Right hindlimb (tissue), 1 donor: ENCODE measurements at places on chromosomes 11 and 22.

DNA sequence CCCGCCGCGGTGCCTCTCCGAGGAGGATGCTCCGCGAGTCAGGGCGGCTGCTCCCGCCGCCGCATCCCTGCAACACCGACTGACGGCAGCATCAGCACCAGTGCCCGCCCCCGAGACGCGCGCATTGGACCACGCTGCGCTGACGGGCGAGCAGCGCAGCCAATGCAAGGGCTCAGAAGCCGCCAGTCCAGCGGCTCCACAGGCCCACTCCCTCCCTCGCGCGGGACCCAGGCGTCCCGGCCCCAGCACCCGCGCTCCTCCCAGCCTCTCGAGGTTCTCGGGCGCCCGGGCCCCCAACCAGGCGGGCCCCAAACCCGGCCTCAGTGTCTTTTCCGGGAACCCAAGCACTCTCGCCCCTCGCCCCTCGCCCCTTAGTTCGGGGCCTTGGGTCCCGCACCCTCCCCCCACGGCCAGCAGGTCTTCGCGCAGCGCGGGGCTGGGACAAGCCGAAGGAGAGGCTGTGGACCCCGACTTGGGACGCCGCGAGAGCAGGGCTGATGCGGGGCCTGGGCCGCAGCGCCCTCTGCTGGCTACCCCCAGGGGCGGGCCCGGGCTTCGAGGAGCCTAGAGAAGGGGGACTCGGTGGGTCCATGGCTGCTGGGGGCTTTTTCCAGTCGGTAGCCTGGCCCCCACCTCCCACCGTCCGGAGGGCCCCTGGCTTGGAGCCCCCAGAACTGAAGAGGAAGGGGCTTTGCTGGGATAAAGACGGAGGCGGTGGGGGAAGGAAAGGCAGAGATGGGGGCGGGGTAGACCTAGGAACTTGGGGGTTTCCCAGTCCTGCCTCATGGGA is at the start of gene NRXN2:
NRXN2 (minus strand) TSS at position 81 of the 790 bp plus-strand sequence. CDS start 9,498 bp downstream, outside the sequence.
- DNase-seq: peak; percentile 88

DNA sequence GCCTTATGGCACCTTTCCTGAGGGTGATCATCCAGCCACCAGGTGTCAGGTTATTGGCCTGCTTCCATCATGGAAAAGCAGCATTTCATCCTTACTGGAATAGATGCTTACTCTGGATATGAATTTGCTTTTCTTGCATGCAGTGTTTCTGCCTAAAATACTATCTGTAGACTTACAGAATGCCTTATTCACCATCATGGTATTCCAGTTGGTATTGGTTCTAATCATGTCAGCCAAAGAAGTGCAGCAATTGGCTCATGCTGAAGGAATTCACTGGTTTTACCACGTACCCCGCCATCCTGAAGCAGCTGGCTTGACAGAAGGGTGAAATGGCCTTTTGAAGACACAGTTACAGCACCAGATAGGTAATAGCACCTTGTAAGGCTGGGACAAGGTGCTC is 194.2 kb downstream of the AASDHPPT start:
- no peak for DNase-seq

GRCh38 chr11:71309181-71309580 is 56.8 kb upstream of the SHANK2 start:
- DNase-seq: no peak

DNA sequence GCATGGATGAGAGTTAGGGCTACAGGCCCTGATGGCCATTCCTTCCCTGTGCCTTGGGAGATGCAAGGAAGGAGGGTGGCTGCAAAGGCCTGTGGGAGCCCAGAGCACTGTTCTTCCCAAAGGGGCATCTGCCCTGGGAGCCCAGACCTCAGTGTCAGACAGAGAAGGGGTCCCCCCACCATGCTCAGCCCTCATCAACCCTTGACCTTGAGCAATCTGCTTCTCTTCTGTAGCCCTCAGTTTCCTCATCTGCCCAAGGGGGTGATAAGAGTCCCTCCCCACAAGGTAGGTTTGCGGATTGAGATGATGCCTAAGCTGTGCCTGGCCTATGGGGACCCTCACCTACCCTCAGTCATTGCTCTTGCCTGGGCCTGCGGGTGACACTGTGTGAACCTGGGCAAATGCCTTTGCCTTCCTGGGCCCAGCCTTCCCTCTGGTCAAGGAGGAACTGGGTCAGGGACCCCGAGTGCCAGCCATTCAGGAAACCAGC is 47.5 kb downstream of the IGLL5 start:
- DNase-seq: no peak

GRCh38 chr11:563812-564578 is 3.2 kb downstream of the RASSF7 start:
- DNase-seq: no peak

- DNase-seq: no peak
Measured at GRCh38 chr11:120529911-120530310, 18.4 kb downstream of the GRIK4 start.

- no peak for DNase-seq
Measured at GRCh38 chr11:35335226-35335625, 84.1 kb downstream of the SLC1A2 start.

DNA sequence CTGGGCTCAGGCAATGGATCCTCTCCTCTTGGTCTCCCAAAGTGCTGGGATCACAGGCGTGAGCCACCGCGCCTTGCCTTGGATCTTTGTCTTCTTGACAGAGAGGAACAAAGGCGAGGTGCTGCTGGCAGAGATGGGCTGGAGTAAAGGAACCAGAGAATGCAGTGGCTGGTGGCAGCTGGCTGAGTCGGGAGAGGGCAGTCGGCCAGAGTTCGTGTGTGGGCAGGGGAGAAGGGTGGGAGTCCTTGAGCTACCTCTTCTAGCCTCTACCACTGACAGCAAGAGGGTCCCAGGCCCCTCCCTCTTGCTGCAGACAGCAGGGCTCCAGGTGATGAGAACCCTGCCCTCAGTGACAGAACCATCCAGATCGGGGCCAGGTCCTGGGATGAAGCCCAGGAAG is 86.2 kb upstream of the LINC01488 start:
- DNase-seq: peak; percentile 34

- DNase-seq: no peak
Measured at GRCh38 chr22:47019012-47019790, 256.8 kb downstream of the TBC1D22A start.

DNA sequence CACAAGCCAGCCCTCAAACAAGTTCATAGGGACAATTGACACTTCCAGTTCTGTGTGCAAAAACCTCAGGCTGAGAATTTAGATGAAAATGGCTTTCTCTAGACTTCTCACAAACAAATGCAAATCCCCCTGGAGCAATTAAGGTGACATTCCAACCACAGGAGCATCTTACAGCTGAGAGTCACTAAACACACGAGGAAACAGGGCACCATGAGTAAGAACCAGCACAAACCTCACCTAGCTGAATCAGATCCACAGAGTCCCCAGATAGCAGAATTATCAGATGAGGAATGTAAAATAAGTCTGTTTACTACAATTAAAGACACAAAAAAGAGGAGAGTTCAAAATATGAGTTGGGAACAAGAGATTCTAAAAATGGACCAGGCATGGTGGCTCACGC is 51.5 kb downstream of the RTL6 start:
- DNase-seq: no peak

GRCh38 chr22:38148245-38148644 is 33.4 kb downstream of the PLA2G6 start:
- no peak for DNase-seq

DNA sequence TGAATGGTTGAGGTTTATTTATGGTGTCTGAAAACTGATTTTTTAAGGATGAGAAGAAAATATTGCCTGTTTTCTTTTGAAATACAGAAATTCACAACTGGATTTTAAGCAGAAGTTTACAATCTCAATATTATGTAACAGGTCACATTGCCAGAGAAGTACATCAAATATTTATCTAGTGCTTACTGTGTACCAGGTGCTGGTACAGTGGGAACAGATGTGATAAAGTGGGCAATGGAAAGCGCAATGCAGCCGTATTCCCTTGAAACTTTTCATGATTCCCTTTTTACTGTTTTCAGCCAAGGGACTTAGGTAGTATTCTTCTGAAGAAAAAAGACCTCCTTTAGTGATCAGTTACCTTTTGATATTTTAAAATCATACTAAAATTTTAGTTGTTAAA is 49.6 kb downstream of the TTC17 start:
- no peak for DNase-seq

GRCh38 chr22:49663311-49663711 is 164.4 kb downstream of the BRD1 start:
- DNase-seq: no peak

- DNase-seq: no peak
Measured at GRCh38 chr11:4713241-4713640, 8.7 kb downstream of the MMP26 start.

GRCh38 chr11:10728154-10728553 is 22.9 kb upstream of the CTR9 start:
- DNase-seq: no peak

DNA sequence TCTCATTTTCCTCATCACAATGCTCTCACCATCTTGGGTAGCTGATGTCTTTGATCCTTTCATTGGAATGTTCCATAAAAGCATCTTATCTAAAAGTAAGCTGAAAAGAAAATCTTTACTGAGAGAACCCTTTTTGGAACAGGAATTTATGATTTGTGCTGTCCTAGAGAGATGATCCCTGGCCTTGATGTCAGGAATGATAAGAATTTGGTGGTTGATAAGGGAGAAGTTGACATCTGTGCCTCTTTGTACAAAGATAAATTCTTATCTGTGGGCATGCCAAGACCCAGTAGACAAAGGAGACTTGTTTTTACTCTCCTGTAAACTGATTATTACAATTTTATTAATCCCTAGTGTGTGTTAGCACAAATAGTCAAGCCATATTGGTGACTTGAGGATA is 36.9 kb downstream of the NAALAD2 start:
- no peak for DNase-seq

DNA sequence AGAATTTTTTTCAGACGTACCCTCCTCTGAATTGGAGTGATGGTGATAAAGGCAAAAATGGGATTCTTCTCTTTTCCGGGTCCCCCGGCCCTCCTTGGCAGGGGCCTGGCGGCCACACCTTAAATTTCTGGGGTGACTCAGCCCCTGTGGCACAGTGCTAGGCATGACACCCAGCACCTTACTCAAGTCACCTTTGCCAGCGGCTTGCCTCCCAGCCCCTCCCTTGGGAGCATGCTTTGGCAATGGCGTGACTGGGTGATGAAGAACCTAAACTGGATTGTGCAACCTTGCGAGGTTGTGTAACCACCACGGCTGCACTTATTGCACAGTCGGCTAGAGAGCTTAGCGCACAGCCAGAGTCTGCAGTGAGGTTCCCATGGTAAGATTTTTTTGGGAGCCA is 16.2 kb upstream of the LDLRAD3 start:
- DNase-seq: no peak

- DNase-seq: peak; percentile 58
Measured at GRCh38 chr11:1674173-1675131, 22.5 kb upstream of the KRTAP5-6 start.

DNA sequence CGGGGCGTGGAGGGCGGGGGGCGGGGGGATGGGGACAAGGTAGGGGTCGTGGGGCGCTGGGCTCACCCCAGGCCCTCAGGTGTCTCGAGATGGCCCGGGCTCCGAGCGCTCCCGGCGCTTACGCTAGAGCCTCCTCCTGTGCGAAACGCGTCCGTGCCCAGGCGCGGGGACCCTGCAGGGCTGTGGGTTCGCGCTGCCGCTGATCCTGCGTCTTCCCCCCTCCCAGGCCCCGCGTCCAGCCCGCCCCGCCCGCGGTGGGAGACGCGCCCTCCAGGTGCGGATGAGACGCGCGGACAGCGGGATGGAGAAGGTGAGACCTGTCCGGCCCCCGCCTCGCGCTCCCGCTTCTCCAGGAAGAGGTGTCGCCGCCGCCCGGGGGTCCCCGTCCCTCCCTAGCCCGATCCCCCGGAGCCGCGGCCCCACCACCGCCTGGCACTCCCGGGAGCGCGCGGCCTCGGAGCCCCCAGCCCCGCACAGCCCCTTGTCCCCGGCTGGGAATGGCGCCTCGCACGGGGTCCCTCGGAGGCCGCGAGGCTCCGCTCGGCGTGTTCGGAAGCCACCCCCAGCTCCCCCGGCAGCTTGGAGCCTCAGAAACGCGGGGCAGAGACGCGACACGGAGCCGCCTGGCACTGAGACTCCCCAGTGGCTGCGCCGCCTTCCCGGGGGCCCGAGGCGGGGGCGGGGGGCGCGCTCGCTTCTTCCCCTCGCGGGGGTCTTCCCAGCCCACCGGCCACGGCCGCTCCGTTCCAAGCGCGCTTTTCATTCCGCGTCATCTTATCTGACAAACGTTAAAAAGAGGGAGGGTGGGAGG is 27.6 kb upstream of the TOLLIP start:
- peak; percentile 45 for DNase-seq

DNA sequence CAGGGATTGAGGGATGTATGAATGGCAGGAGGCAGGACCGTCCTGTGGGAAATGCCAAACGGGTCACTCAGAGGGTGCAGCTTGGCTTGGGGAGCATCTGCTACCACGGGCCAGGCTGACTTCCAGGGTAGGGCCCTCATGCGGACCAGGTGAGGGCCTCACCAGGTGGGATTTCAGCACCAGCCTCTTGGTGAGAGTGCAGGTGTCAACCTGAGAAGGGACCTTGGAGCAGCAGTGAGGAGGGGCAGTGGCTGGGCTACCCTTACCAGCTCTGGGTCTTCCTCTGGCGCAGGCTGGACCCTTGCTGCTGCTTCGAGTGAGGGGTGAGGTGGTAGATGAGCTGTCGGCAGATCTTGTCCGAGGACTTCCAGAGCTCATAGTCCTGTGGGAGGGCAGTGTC is 4.9 kb downstream of the LRRC75B start:
- no peak for DNase-seq

DNA sequence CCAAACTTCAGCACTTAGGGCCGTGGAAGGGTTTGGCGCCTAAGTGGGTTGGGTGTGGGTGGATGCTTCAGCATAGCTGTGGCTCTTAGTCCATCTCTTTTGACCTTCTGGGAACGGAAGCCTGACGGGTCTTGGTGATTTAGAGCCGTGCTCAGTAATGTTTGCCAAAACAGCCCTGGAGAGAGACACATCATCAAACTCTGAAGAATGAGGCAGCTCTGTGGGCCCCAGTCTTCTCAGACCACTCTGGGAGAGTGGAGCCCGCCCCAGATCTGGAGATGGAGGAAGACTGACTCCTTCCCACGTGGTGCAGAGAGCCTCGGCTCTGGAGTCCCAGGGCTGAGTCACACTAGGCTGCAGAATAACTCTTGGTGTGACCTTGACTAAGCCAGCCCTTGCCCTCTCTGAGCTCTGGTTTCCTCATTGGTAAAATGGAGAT is 168.9 kb downstream of the C11orf91 start:
- DNase-seq: no peak

GRCh38 chr22:49449377-49449776 is 378.3 kb downstream of the BRD1 start:
- DNase-seq: no peak

GRCh38 chr22:22463855-22464540 is 44.5 kb downstream of the ZNF280B start:
- DNase-seq: peak; percentile 40

GRCh38 chr11:118837868-118838267 is 45.8 kb upstream of the CXCR5 start:
- DNase-seq: no peak

DNA sequence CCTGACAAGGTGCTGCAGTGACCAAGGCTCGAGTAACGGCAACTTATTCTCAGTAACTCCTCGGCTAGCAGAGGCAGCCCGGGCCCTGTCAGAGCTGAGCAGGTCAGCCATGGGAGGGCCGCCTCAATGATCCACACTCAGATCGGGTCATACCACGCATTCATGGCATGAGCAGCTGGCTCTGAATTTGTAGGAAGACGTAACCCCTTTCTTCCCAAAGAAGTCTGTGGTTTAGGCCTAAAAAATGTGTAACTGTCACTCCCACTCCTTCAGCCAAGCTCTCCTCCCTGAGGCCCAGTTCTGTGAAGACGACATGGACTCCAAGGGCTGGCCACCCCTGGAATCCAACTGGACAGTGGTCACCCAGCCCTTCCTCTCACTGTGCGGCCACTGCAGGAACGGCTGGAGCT is 30.0 kb downstream of the PPP2R1B start:
- no peak for DNase-seq
